ENCODE measurements at places on chromosomes 6 and 20.
A peak's percentile ranks its signal among the peaks of the same experiment; 100 is the strongest.

DNA sequence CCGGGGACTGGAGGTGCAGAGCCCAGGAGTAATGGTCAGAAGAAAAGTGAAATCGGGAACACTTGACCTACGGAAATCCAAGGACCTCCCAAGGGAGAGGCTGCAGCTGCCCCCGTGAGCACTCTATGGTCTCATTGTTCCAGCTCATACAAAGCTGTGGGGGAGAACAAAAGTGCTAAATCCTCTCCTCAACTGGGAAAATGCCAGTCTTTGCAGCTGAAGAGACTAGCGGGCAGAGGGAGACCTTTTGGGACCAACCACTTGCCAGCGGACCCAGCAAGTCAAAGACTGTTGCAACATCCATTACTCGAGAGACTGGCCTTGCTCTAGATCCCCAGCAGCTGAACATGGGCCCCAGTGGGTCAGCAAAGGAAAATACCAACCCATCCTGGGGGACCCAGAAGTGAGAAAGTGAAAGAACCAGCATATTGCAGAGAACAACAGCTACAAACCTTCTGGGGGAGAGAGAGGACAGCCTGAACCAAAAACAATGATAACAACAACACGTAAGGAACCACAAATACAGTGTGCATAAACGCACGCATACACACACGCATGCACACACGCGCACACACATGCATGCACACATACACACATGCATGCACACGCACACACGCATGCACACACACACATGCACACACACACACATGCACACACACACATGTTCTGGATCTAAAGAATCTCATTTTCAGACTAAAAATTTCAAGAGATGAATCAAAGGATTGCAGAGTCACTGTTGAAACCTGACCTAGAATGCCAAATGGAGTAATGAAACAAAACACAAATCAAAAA is 24.7 kb upstream of the ELMO2 start:
- DNase-seq, result no peak

DNA sequence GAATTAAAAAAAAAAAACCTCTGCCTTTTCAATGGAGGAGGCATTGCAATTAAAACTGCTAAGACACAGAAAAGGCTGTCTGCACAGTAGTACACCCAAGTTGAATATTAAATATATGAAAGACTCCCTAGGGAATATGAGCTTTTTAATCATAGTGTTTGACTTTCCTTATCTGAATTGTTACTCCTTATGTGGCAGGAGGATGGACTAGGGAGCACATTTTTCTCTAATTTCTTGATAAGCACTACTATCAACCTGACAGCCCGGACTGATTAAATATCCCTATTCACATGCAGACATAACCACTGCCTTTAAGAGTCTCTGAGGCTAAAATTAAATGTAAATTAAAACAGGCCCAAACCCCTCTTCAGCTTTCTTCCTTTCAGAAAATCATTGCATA is 428.6 kb upstream of the GJE1 start:
- no peak for DNase-seq

DNA sequence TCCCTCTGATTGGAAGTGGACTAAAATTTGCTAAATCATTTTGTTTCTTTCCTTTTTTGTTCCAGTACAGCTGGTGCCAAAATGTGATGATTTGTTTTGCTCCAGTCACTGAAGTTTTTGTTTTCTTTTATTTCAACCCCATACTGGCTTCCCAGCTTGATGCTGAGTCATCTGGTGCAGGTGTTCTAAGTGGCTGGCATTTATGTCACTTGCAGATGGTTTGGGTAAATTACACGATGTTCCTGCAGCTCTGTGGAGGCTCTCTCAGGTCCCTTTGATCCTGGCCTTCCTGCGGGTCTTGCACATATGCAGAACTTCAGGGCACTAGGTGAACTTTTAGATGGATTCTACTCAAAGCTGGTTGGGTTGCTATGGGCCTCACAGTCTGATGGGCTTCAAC is 577.7 kb downstream of the HAO1 start:
- no peak for DNase-seq

- DNase-seq, result no peak
These were observed 76.5 kb downstream of the SYNJ2 start for GRCh38 chr6:158058171-158058651.

DNA sequence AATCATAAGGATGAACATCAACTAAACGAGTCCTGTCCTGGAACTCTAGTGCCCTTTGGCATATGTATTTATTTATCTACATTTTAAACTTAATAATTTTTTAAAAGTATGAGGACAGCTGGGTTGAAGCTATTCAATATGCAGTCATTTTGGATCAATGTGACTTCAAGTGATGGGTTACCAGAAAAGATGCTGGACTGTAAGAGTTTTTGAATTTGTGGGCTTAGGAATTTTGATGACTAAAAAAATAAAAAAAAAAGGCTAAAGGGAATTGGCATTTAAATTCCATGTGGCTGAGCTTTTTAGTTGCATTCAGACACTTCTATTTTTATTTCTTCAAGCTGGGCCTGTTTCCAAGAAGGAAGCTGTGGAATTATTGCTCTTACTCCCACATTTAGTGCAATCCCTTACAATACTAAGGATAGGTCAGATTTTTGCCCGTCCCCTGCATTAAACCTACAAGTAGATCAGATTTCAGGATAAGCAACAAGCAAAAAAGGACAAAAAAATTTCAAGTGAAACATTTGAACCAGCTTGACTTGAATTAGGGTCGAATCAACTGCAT is 704.2 kb upstream of the CITED2 start:
- no peak for DNase-seq

GRCh38 chr6:7137335-7138045 is 29.7 kb downstream of the RREB1 start:
- peak; percentile 41 for DNase-seq

GRCh38 chr20:1944345-1945091 is 49.3 kb downstream of the SIRPA start:
- no peak for DNase-seq

GRCh38 chr20:38270869-38271605 is 10.5 kb upstream of the KIAA1755 start:
- DNase-seq, result no peak

- DNase-seq, result no peak
These were observed 75.2 kb upstream of the F13A1 start for GRCh38 chr6:6395581-6396197.

DNA sequence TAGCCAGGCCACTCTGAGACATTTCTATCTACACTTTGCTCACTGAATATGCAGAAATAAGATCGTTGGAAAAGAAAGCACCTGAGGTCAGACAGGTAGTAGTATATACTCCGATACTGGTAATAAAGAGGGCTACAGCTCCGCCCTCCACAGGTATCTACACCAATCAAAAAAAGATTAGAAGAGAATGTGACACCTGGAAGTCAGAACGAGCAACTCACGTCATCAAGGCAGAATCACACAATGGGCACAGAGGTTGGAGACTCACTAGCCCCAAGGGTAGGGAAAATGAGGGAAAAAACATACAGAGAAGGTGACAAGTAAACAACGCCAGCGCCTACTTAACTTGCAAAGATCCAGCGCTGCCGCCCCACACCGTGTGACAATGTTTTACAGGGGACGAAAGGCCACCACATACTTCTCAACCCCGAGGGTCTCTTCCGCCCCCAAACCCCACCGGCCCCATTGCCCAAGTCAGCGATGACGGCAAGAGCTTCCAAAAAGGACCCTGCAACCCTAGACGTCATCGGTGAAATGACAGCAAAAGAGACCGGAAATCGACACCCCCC is 653 bp downstream of the LMBRD1 start:
- no peak for DNase-seq

GRCh38 chr6:5752391-5752680 is 254.4 kb downstream of the NRN1 start:
- no peak for DNase-seq

GRCh38 chr6:36724514-36725390 is 27.1 kb downstream of the RAB44 start:
- DNase-seq, result no peak

- DNase-seq, result no peak
These were observed 51.3 kb downstream of the GRM4 start for GRCh38 chr6:34094474-34095135.

GRCh38 chr6:115594891-115595290 is 465.8 kb downstream of the FRK start:
- DNase-seq, result no peak

GRCh38 chr20:11350126-11351005 is 567.3 kb upstream of the BTBD3 start:
- no peak for DNase-seq

GRCh38 chr20:32045999-32046398 is 6.0 kb upstream of the HCK start:
- DNase-seq, result no peak

DNA sequence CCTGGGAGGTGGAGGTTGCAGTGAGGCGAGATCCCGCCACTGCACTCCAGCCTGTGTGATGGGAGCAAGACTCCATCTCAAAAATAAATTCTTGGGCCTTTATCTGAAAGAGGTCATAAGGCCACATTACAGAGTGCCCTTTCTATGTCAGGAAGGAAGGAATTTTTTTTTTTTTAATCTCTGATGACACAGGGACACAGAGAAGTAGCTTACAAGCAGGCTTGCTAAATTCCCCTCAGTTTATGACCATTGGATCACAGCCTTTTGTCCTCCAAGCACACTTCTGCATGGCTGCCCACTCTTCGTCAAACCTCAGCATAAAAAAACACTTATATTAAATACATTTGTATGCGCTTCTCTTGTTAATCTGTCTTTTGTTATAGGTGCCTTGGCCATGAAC is 7.5 kb upstream of the IFNGR1 start:
- DNase-seq, result no peak

- no peak for DNase-seq
These were observed 1418.7 kb downstream of the GRIK2 start for GRCh38 chr6:102812242-102812641.

DNA sequence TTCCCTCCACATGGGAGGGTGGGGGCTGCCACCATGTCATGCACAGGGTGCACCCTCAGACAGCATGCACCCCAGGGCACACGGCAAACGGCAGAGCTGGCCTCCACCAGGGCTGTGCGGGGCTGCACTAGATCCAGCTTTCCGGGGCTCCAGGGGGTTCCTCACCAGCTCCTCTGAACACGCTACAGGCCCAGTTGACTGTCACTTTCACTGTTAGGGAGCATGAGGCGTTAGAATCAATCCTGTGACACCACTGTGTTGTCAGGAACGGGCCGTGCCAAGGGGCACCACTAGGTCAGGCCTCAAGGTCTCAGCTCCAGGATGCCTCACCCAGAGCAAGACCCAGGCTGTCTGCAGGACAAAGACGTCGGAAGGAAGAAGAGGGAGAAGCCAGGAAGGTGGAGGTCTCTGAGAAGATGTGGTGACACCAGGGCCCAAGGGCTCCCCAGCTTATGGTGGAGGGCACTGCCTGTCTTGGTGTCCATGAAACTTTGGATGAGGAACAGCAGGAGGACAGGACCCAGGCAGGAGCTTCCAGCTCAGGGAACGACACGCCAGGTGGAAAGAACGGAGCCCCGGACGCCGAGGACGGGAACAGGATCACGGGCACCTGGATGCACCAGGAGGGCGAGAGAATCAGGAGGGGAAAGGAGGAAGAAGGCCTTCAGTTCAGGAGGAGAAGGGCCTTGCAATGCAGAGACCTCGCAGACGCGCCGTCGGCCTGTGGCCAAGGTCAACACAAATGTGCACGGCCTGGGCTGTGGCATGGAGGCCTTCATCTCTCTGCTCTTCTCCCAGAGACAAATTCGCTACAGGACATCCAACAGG is 49.5 kb downstream of the YTHDF1 start:
- DNase-seq, result no peak

- no peak for DNase-seq
These were observed 579.9 kb downstream of the MAFB start for GRCh38 chr20:40109136-40109535.

- no peak for DNase-seq
These were observed 5.5 kb downstream of the SMPD2 start for GRCh38 chr6:109446072-109446471.

GRCh38 chr6:34143884-34144580 is 1.9 kb downstream of the GRM4 start:
- peak; percentile 27 for DNase-seq

- DNase-seq, result no peak
These were observed 62.0 kb downstream of the KCNS1 start for GRCh38 chr20:45038745-45039474.

DNA sequence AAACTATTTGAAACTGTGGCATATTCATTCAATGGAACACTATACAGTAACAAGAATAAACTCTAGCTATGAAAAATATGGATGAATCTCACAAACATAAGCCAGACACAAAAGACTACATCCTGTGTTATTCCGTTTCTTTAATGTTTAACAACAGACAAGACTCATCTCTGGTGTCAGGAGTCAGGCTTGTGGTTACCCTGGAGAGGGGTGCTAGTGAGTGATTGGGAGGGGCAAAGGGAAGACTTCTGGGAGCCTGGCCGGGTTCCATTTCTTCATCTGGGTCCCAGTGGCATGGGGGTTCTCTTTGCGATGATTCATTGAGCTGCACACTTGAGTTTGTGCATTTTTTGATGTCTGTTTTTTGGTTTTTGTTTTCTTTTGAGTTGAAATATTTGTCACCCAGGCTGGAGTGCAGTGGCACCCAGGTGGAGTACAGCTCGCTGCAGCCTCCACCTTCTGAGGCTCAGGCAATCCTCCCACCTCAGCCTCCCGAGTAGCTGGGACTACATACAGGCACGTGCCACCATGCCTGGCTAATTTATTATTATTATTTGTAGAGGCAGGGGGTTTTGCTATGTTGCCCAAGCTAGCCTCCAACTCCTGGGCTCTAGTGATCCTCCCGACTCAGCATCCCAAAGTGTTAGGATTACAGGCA is 21.2 kb upstream of the TTPAL start:
- DNase-seq, result no peak

- no peak for DNase-seq
These were observed 80.4 kb downstream of the DACT2 start for GRCh38 chr6:168239044-168239773.

DNA sequence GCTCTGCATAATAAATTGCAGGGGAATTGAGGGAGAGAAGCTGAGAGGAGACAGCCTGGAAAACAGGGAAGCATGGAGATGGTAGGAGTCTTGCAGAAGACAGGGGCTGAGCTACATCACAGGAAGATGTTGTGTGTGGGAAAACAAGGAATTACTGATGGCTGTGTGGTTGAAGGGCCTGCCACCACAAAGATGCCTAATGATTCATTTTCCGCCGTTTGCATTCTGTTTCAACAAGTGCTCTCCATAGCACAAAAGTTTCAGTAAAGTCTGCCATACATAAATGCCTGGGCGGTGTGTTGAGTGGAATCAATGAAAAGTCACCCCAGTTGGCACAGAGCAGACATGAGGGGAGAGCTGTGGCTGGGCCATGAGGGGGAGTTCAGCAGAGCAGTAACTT is 5.6 kb upstream of the KLHL31 start:
- DNase-seq, result no peak

GRCh38 chr6:34891296-34891695 is 2.2 kb downstream of the ANKS1A start:
- DNase-seq, result no peak

DNA sequence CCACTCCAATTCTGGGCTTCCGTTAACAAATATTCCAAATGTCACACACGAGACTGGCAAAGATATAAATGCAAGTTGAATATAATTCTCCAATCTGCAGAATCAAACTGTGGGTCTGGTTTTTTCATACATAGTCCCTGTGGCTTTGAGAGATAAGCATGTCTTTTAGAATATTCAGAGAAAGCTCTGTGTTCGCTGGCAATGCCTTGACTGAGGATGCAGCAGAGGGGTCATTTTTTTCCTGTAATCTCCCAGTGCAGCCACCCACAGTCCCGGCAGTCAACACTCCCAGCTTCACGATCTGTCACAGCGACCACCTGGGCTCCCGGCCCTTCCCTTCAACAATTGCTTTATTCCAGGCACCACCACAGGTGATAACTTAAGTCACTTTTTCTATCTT is 30.5 kb downstream of the MUC22 start:
- DNase-seq, result no peak

- no peak for DNase-seq
These were observed 540 bp downstream of the SGK2 start for GRCh38 chr20:43559147-43559987.

Data from activated CD4-positive, alpha-beta T cell treated with anti-CD3 and anti-CD28 coated beads for 1 hour (primary cell).